ENCODE measurements at places on chromosomes 2 and 18. TPM values are rescaled to one million over a fixed set of nuclear protein-coding genes. Genes with fewer than 3 reads are reported as not detected.

Gene ONECUT2
- 0.03 TPM for total RNA-seq

Gene FAM237A
- not detected for total RNA-seq

Gene MBOAT2
- 26.4 TPM for total RNA-seq

Gene UPP2
- total RNA-seq: not detected

Gene CCDC141
- total RNA-seq: not detected

Gene PROC
- not detected for total RNA-seq

Gene SH2D6
- total RNA-seq: 0.26 TPM

Gene DUSP2
- total RNA-seq: 1.0 TPM

DNA sequence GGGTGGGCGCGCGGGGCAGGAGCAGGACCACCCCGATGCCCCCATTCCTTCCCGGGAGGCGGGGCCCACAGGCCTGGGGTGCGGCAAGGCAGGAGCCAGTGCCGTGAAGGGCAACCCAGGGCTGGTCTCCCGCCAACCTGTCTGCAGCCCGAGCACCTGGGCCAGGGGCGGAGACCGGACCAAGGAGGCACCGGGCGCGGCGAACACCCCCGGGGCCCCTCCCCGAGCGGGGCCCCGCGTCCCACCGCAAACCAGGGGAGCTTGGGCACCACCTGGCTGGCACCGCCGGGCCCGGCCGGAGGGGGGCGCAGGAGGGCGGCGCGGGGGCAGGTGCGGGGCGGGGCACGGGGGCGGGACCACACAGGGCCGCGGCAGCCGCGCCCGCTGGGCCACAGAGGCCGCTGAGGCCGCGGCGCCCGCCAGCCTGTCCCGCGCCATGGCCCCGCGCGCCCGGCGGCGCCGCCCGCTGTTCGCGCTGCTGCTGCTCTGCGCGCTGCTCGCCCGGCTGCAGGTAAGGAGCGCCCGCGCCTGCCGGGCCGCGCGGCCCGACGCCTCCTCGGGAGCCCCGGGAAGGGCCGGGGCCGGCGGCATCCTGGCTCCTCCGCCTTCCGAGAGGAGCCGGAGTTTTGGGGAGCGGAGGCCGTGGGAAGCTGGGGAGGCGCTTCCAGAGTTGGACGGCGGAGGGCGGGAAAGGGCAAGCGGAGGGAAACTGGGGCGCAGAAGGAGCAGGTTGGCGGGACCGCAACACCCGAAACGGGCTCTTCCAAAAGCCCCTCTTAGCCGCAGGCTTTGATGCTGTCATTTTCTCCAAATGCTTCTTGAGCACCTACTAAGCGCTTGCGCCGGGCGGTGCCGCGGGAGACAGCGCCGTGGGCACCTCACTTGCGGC is at the start of gene TNFRSF11A:
Gene TNFRSF11A (plus strand): TSS at position 394 of the 889 bp plus-strand sequence. CDS start 43 bp downstream, at position 437.
- peak; percentile 29 for DNase-seq

DNA sequence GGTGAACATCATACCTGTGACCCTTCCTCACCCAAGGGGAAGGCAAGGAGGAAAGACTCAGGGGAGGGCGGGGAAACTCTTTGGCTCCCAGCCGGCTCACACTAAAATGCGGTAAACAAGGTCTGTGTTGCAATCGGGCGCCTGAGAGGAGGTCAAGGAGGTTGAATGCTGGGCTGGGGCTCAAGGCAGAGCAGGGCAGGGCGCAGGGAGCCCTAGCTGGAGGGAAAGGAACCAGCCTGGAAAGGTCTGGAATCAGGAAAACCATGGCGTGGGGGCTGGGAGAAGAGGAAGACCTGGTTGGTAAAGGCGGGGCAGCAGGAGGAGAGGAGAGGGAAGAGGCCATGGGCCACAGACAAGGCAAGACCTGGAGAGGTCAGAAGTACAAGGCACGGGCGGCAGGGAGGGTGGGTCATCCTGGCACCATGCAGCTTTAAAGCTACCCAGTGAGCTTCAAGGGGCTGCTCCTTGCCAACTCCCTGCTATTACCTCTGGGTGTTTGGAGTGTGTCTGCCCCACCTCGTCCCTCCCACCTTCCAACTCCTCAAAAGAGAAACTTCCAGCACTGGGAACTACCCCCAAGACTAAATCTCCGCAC is 4.8 kb upstream of the TMEM37 start:
- DNase-seq: no peak

- no peak for DNase-seq
Observed at GRCh38 chr2:24315669-24316068, 44.7 kb downstream of the ITSN2 start.

- DNase-seq: no peak
Observed at GRCh38 chr2:177646791-177647190, 254.2 kb downstream of the AGPS start.

DNA sequence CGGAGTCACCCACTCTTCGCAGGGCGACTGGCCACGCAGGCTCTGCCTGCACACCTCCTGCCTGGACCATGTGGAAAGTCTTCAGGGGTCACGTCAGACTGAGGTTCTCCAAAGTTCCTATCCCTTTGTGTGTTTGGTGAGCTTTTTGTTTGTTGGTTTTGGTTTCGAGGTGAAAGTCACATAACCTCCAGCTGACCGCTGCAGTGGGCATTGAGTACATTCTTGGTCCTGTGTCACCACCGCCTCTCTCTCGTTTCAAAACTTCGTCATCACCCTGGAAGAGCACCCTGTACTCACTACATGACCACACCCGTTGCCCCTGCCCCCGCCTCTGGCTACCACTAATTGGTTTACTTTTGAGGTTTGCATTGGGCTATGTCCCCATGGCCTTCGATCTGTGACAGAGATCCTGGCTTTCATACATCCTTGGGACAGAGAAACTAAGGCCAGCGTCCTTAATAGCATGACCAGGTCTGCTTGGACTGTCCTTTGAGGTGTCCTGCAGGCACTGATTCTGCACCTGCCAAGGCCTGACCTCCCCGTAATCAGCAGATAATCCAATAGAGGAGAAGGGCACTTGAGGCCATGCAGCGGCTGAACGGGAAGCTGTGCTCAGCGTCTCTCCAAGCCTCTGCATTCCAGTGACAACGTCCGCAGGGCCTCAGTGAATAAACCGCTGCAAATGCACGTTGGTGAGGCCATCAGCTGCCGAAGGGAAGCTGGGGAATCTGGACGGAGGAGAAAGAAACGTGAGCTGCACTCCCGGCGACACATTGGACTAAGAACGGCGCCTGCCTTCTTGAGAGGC is 46.8 kb downstream of the SH3BP4 start:
- no peak for DNase-seq

DNA sequence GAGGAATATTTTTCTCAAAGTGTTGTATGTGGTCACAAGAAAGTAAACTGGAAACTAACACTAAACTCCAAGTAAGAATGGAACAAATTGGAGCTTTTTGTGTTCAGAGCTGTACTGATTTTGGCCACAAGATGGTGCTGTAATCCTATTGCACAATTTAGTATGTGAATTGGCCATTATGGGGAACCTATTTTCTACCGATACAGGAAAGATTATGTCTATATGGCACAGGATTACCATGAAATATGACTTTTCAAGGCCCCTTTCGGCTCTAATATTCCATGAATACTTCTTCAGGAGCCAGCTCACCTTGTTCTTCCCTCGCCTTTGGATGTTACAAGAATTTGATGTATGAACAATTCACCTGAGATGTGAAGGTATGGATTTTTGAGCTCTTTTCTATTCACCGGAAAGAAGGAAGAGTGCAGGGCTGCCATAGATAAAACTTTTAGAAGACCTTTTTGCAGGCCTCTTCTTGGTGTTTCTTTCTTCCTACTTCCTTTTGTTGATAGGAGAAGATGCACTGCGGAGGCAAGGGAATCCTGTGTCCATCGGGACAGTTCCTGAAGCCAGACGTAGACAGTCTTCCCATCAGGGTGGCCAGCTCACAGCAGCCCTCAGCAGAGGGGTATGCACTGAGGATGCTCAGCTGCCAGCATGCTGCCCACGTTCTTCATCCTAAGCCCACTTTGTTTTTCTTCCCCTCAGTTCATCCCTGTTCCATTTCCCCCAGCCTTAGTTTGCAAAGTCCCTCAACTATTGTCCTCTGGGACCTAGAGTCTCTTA is 13.3 kb downstream of the MRPL44 start:
- peak; percentile 46 for DNase-seq

- DNase-seq: no peak
Observed at GRCh38 chr18:79575891-79576685, 103.5 kb upstream of the CTDP1 start.

DNA sequence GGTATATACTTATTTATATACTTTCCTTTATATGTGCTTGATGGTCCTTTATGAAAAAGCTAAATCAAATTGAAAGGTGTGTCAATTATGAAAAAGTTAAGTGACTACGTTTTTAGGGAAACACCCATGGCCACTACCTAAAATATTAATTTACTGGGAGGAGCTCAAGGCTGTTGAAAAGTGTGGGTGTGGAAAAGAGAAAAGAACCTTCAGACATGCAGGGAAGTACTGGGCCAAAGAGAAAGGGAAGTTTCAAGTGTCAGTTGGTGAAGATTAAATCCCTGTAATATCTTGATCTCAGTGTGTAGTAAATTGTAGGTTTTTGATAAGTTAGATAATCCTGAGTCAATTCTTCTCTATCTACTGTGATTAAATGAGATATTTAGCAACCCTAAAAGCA is 6.2 kb upstream of the GKN1 start:
- no peak for DNase-seq

- DNase-seq: peak; percentile 55
Observed at GRCh38 chr18:41075212-41075611, 879.8 kb upstream of the PIK3C3 start.

DNA sequence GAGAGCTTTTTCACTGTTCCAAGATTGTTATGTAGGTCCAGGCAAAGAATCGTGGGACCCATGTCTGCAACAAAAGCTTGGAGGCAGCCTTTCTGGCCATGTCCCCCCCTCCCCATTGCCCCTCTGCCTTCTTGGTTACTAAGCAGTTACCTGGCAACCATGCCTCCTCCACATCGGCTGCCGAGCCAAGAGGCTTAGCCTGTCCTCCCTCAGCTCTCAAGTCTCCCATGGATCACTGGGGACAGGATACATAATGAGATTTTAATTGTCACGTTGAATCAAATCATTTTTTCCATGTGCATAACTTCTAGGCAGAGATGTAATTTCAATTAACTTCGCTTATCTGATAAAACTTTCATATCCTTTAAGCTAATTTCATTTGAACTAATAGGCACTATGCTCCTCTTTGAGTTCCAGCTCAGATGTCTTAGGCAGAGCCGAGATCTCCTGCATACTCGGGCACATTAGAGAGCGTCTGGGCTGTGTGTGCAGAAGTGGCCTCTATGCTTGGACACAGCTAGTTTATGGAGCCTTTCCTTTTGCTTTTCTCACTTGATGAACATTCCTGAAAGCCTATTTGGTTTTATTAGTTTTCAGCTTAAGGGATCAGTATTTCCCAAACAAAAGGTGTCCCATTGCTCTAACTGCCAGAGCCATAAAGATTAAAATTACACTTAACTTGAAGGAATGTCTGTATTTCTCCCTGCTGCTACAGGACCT is 80.7 kb downstream of the LYPD1 start:
- no peak for DNase-seq

DNA sequence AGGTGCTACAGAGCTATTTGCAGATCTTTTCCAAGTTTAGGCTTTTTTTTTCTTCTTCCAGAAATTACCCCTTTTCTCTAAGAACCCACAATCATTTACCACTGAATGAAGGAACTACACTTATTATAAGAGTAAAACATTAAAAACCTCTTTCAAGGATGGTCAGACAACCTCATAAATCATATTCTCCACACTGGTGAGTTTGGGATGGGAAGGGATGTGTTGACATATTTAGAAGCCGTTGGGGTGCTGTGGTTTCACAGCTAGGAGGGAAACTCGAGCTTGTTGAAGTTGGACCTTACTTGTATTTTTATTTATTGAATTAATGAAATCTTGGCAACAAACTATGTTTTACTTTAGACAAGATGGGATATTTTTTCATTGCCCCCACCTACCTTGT is 289.4 kb upstream of the MEIS1 start:
- DNase-seq: no peak

GRCh38 chr2:190722061-190722759 is 73.3 kb downstream of the NAB1 start:
- DNase-seq: peak; percentile 49

DNA sequence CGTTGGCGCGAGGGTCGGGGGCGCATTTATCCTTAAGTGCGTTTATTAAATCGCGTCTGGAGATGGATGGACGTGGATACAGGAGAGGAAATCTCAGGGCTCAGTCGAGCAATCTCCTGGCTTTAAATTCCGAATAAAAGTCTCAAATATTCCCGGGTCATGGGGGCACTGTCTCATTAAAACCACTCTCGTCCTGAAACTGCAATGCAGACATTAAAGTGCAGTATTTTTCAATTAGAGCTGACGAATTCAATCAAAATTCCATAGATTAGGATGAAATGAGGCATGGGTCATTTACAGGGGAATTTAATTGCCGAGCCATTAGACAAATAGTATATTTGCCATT is 10.7 kb upstream of the GBX2 start:
- DNase-seq: no peak

GRCh38 chr2:214591366-214591765 is 180.5 kb downstream of the VWC2L start:
- DNase-seq: no peak

- DNase-seq: no peak
Observed at GRCh38 chr2:105845976-105846375, 101.3 kb downstream of the NCK2 start.

DNA sequence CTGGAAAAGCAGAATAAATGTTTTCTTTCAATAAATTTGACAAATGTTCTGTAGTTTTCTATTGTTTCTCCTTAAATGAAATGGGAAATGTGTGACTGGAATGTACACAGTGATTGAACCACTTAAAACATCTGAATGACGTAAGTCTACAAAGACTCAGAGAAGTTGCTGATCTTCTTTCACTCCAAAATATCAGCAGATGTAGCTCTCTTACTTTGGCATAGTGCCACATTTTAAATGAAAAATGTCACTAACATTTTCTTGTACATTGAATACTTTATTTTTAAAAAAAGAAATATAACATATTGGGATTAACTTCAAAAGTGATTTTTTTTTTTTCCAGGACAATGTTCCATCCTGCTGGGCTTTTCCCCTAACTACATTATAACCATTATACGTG is 565.6 kb downstream of the TMEM182 start:
- no peak for DNase-seq

GRCh38 chr2:36433311-36434217 is 78.0 kb downstream of the CRIM1 start:
- no peak for DNase-seq

Measured in HT1080 (cell line).